ENCODE measurements at places on chromosomes 6 and 20.
A peak's percentile ranks its signal among the peaks of the same experiment; 100 is the strongest.

GRCh38 chr20:47061549-47061948, 166.9 kb downstream of the EYA2 start:
- DNase-seq = no peak
- H3K4me3 ChIP-seq = no peak overlapping the region
- no peak overlapping the region for H3K27ac ChIP-seq
- H3K4me1 ChIP-seq = peaks cover 21% of the 10 kb centered on the region
- peaks cover 3% of the 10 kb centered on the region for H3K27me3 ChIP-seq

GRCh38 chr20:38563802-38564431, 17.1 kb upstream of the ADIG start:
- no peak overlapping the region for H3K4me3 ChIP-seq
- DNase-seq = no peak
- H3K27ac ChIP-seq = no peak overlapping the region
- no peaks in the 10 kb centered on the region for H3K4me1 ChIP-seq
- no peaks in the 10 kb centered on the region for H3K27me3 ChIP-seq

GRCh38 chr20:57609086-57609841, 11.0 kb downstream of the ZBP1 start:
- no peak overlapping the region for H3K4me3 ChIP-seq
- no peak overlapping the region for H3K27ac ChIP-seq
- H3K36me3 ChIP-seq = no peaks in the 10 kb centered on the region
- peaks cover 20% of the 10 kb centered on the region for H3K4me1 ChIP-seq
- H3K27me3 ChIP-seq = peaks cover 51% of the 10 kb centered on the region

- H3K27me3 ChIP-seq = peaks cover 15% of the 10 kb centered on the region
- no peak overlapping the region for H3K4me3 ChIP-seq
- H3K4me1 ChIP-seq = peaks cover 44% of the 10 kb centered on the region
- no peak for DNase-seq
- no peak overlapping the region for H3K27ac ChIP-seq
These were observed 24.2 kb downstream of the PDRG1 start for GRCh38 chr20:31927627-31928159.

GRCh38 chr20:37295001-37295400, 5.5 kb downstream of the MANBAL start:
- peaks cover 12% of the 10 kb centered on the region for H3K27me3 ChIP-seq
- H3K4me3 ChIP-seq = no peak overlapping the region
- DNase-seq = no peak

DNA sequence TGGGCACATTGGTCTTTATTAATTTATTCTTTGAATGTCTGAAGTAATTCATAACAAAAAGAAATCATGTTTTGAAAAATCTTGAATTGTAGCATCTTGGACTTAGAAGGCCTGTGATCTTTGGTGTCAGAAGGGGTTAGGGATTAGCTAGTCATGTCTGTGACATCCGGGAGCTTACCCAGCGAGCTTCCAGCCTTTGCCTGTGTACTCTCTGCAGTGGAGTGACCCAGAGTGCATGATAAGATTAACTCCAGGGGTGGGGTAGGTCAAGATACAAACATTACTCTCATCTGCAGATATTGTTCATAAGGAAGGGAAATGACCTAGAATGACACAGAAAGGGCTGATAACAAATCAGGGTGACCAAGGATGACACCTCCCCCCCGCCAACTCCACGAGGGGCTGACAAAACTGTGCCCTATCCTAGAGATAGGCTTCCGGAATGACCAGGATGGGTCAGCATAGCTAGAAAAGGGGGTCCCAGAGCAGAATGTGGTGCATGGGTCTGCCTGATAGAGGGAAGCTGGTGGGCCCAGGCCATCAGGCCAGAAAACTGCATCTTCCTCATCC, 56.6 kb upstream of the BLCAP start:
- no peaks in the 10 kb centered on the region for H3K36me3 ChIP-seq
- peaks cover 27% of the 10 kb centered on the region for H3K27me3 ChIP-seq
- H3K27ac ChIP-seq = no peak overlapping the region
- no peak for DNase-seq

DNA sequence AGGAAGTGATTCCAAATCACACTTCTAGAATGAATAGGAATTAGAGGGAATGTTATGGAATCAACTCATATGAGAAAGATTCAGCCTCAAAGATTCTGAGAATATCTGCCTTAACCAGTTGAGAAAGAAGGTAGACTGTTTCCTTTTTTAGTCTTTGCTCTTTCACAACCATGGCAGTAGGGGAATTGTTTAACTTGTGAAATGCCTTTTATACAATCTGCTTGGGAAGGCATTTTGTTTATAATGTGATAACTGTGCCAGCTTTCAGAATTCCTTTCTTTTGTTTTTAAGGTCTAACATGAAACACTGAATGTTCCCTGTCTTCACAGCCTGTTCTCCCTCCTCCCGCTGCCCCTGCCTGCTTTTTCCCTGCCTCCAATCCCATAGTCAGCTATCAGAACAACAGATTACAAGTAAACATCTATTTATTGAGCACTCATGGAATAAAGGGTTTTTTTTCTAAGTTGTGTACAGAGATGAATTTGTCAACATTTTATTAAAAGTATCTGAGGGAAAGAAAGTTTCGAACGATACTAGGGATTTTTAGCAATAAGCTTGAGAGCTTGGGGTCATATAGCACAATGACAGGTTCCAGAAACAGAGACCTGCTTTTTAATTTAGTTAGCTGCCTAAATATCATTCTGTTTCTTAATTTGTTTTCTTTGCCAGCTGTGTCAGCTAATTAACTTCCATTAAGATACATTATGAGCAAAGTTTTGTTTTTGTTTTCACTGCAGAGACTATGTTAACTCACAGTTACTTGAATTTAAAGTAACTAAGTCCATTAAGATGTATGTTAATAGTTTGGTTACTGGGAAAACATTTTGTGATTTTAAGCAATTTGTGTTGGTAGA, 28.3 kb upstream of the FBXO30 start:
- DNase-seq = no peak
- no peaks in the 10 kb centered on the region for H3K36me3 ChIP-seq
- no peaks in the 10 kb centered on the region for H3K4me1 ChIP-seq
- peaks cover 3% of the 10 kb centered on the region for H3K27me3 ChIP-seq

GRCh38 chr6:122472022-122472340, 374 bp upstream of the SERINC1 start:
- peak overlapping the region; percentile 99 for H3K27ac ChIP-seq
- peaks cover 26% of the 10 kb centered on the region for H3K4me1 ChIP-seq
- H3K27me3 ChIP-seq = peaks cover 5% of the 10 kb centered on the region
- DNase-seq = no peak
- H3K36me3 ChIP-seq = peaks cover 30% of the 10 kb centered on the region

DNA sequence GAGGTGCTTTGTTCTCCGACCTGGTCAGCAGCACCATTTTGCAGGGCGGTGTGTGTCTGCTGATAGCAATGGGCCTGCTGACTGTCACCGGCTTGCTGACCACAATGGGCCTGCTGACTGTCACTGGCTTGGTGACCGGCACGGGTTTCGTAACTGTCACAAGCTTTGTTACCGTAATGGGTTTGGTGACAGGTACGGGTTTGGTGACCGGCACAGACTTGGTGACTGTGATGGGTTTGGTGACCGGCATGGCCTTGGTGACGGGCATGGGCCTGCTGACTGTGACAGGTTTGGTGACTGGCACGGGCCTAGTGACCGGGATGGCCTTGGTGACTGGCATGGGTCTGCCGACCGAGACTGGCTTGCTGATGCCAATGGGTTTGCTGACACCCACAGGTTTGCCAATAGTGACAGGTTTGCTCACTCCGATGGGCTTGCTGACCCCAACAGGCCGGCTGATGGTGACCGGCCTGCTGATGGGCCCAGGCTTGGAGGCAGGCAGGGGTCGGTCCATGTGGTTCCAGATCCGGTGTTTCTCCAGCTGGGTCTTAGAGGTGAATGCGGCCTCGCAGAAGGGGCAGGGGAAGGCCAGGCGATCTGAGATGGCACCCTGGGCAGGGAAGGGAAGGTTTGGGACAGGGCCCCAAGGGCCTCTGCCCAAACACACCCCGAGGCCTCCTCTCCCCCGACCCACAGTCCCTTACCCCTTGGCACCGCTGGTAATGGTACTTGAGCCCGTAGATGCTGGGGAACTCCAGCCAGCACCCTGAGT, 3.4 kb downstream of the ZNF512B start:
- peaks cover 19% of the 10 kb centered on the region for H3K36me3 ChIP-seq
- H3K4me3 ChIP-seq = no peak overlapping the region
- no peaks in the 10 kb centered on the region for H3K4me1 ChIP-seq
- DNase-seq = peak; percentile 1
- peaks cover 15% of the 10 kb centered on the region for H3K27me3 ChIP-seq

DNA sequence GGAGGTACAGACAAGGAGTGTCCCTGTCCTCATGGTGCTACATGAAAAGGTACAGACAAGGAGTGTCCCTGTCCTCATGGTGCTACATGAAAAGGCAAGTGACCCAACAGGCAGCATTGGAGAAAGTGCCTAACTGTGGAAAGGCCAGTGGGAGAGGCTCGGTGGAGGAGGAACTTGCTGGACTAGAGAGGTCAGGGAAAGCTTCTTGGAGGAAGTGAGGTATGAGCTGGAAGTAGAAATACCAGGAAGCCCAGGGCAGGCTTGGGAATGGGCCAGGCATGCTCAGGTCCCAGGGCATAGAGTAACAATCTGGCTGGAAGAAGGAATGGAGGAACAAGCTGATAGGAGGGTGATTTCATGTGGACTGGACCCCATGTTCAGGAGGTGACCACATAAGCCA, 59.8 kb upstream of the FNDC1 start:
- H3K4me1 ChIP-seq = peaks cover 6% of the 10 kb centered on the region
- DNase-seq = no peak
- no peak overlapping the region for H3K4me3 ChIP-seq
- H3K36me3 ChIP-seq = no peaks in the 10 kb centered on the region
- no peak overlapping the region for H3K27ac ChIP-seq

- no peak overlapping the region for H3K4me3 ChIP-seq
- H3K27ac ChIP-seq = no peak overlapping the region
- no peak for DNase-seq
- H3K27me3 ChIP-seq = peaks cover 7% of the 10 kb centered on the region
- no peaks in the 10 kb centered on the region for H3K4me1 ChIP-seq
- H3K36me3 ChIP-seq = no peaks in the 10 kb centered on the region
These were observed 19.9 kb upstream of the MBOAT1 start for GRCh38 chr6:20232188-20232587.

DNA sequence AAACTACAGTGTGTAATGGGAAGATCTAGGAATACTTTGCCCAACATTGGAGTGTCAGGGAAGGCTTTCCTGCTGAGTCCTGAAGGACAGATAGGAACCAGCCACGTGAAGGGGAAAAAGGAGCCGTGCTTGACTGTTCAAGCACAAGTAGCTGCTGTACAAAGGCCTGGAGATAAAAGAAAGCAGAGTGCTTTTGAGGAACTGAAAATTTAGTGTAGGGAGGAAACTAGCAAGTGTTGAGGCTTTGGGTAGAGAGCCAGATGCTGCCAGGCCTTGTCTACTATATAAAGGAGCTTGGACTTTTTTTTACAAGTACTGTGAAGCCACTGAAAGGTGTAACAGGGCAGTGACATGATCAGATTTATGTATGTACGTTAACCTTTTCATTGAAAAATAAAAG, 39.0 kb downstream of the DSE start:
- H3K27ac ChIP-seq = peak overlapping the region; percentile 58
- DNase-seq = no peak
- H3K36me3 ChIP-seq = peaks cover 40% of the 10 kb centered on the region
- no peak overlapping the region for H3K4me3 ChIP-seq
- no peaks in the 10 kb centered on the region for H3K27me3 ChIP-seq
- H3K4me1 ChIP-seq = peaks cover 83% of the 10 kb centered on the region

DNA sequence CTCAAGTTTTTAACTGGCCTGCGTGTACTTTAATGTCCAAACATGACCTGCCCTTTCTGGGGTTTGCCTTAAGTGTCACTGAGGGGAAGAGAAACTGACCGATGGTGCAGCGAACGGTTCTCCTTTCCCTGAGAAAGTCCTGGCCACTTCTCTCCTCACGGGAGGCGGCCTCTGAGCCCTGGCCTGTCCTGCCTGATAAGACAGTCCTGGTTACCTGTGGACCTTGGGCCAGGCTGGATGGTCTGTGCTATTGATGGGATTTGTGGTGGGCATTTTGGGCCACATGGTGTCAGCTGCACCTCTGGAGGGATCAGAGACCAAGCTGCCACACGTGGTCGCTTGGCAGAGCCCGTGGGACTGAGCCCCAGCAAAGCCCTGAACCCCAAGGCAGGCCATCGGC, 11.6 kb upstream of the NTSR1 start:
- DNase-seq = no peak
- peaks cover 39% of the 10 kb centered on the region for H3K27me3 ChIP-seq
- peaks cover 39% of the 10 kb centered on the region for H3K4me1 ChIP-seq
- no peaks in the 10 kb centered on the region for H3K36me3 ChIP-seq
- no peak overlapping the region for H3K4me3 ChIP-seq

DNA sequence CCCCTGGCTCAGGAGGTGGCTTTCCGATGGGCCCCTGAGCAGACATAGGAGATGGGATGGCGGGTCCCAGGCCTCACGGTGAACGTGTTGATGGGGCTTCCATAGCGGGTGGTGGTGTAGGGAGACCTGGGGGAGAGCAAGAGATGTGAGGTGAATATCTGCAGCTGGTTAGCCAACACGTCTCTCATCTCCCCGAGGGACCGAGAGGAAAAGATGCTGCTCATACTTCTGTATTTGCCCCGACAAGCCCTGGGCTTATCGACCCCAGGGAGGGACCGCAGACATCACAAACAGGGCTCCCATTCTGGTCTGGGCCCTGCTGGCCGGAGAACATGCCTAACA, 38.7 kb downstream of the C6orf132 start:
- peaks cover 22% of the 10 kb centered on the region for H3K27me3 ChIP-seq
- H3K27ac ChIP-seq = no peak overlapping the region
- DNase-seq = no peak
- peaks cover 70% of the 10 kb centered on the region for H3K4me1 ChIP-seq
- peaks cover 6% of the 10 kb centered on the region for H3K36me3 ChIP-seq

DNA sequence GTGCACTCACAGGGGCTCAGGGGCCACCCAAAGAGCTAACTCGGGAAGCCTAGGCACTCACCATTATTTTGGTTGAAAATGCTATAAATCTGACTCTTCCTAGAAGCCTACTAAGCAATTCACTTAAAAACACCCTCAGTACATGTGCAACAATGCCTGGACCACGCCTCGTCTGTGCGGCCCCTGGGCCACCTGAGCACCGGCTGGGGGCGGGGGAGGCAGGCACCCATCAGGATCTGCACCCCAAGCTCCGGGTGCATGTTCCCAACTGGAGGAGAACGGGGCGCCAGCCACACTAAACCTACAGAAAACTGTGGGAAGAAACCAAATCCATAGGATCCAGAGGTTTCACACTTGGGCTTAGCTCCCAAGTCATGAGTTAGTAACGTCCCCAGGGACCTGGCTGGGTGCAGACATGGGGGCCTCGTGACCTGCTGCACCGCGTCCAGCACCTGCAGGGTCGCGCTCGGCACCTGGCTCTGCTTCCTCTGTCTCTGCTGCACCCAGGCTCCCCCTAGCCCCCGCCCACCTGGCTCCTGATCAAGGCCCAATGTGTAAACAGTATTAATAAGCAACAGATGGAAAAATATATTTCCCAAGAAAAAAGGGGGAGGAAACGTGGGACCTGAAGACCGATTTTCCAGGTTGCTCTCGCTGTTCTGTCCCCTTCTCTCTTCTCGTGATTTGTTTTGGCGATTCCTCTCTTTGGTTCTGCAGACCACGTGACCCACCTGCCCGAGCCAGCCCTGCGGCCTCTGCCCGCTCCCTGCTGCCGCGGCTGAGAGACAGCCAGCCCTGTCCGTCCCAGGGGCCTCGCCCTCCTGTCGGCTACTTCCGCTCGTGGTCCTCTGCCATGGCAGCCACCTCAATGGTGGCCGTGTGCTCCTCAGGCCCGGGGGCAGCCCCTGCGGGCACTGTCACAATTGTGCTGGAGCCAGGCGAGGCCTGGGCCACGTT, 15.5 kb upstream of the HELZ2 start:
- no peak for DNase-seq
- no peak overlapping the region for H3K4me3 ChIP-seq
- peaks cover 23% of the 10 kb centered on the region for H3K36me3 ChIP-seq
- no peaks in the 10 kb centered on the region for H3K27me3 ChIP-seq
- H3K27ac ChIP-seq = peak overlapping the region; percentile 68
- peaks cover 16% of the 10 kb centered on the region for H3K4me1 ChIP-seq
